ENCODE measurements at places on chromosomes 16 and 17. TPM values are rescaled to one million over a fixed set of nuclear protein-coding genes. Genes with fewer than 3 reads are reported as not detected.

DNA sequence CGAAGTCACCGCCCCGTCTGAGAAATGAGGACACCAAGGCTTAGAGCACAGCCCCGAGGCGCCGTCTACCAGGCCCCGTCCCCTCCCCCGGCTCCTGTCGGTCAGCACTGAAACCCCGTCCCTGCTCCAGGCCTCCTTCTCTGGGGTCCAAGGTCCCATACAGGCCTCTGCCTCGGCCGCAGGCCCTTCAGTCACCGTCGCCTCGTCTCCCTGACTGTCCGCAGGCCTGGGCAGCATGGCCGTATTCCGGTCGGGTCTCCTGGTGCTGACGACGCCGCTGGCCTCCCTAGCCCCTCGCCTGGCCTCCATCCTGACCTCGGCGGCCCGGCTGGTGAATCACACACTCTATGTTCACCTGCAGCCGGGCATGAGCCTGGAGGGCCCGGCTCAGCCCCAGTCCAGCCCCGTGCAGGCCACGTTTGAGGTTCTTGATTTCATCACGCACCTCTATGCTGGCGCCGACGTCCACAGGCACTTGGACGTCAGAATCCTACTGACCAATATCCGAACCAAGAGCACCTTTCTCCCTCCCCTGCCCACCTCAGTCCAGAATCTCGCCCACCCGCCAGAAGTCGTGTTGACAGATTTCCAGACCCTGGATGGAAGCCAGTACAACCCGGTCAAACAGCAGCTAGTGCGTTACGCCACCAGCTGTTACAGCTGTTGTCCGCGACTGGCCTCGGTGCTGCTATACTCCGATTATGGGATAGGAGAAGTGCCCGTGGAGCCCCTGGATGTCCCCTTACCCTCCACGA is 617 bp downstream of the COASY start:
- DNase-seq, result no peak

- DNase-seq, result no peak
Observed at GRCh38 chr17:79609673-79610645, 892 bp downstream of the RBFOX3 start.

DNA sequence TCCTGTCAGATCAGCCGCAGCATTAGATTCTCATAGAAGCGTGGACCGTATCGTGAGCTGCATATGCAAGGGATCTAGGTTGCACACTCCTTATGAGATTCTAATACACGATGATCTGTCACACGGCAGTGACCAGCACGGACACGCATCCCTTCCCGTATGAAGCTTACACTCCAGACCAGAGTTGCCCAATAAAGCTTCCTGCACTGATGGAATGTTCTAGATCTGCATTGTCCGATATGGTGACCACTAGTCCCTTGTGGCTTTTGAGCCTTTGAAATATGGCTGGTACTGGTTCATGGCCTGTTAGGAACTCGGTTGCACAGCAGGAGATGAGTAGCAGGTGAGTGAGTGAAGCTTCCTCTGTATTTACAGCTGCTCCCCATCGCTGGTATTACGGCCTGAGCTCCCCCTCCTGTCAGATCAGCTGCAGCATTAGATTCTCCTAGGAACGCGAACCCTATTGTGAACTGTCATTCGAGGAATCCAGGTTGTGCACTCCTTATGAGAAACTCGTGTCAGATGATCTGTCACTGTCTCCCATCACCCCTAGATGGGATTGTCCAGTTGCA is 49.8 kb upstream of the ZCCHC14 start:
- no peak for DNase-seq

DNA sequence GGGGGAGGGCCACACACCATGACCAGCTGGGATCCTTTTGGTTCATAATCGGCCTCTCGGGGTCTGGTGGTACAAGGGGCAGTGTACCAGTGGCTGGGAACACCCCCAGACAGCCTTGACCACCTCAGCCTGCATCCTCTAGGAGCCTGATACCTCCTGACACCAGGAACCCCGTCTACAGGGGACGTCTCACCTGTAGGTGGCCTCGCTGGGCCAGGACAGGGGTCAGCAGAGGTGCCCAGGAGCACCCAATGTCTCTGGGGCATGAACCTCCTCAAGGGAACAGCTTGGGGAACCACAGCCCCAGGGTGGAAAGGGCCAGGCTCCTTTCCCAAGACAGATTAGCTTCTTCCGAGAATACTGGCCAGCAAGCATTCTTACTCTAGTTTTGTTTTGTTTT is 2.5 kb upstream of the METRNL start:
- DNase-seq, result peak; percentile 58

DNA sequence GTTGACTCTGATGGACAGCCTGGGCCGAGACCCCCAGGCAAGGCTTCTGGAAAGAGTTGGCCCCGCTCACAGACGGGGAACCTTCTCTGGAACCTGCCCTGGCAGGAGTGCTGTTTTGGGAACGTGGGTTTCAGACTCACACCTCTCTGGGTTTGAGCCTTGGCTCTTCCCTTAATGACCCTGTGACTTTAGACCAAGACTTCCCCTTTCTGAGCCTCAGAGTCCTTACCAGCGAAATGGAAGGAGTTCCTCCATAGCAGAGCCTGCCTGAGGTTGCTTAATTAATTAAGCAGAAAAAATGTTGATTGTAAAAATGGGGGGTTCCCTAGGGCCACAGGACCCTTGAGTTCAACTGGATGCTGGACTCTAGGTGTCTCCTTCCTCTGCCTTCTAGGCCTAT is 408.2 kb downstream of the SEC14L1 start:
- no peak for DNase-seq

TBC1D3L gene
- total RNA-seq, result 7.0 TPM

DNA sequence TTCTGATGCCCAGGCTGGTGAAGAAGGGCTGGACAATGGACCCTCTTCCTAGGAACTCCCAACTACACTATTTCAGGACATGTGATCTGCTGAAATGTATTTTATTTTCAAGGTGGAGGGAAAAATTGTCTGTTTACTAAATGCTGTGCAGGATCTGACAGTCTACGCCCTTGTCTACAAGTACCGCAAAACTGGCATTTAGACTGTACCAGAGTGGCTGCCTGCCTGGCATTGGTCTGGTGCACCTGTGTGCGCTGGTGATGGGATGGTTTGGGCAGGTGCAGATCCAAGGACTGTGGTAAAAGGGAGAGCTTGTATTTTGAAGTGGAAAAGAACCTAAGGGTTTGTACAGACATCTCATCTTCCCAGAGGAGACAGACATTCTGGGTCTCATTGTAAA is 79.7 kb downstream of the AIPL1 start:
- DNase-seq, result no peak

SULT1A4 gene
- total RNA-seq, result 39.6 TPM

PYY gene
- total RNA-seq, result 141 TPM

GRCh38 chr17:7034955-7035590 is 742 bp upstream of the SLC16A13 start:
- DNase-seq, result no peak

GDPD3 gene
- 29.6 TPM for total RNA-seq

DNA sequence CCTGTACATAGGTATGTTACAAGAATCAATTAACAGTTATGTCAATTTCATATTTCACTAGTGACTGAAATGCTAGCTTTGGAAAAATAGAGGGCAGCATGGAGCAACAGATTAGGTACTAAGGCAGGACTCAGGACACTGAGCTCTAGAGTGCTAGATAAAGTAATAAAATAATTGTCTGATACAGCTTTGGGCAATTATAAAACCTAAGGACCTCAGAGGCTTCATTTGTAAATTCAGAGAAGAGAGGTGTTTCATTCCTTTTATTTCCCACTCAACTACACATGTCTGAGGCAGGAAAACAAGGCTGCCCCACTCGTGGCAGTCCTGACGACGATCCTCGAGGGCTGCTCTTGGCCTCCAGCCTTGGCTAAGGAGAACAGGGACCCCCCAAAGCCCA is 81.5 kb downstream of the CA4 start:
- DNase-seq, result no peak

- no peak for DNase-seq
Observed at GRCh38 chr17:36697903-36698530, 96.6 kb downstream of the MRM1 start.

GRCh38 chr16:67246756-67247191 is 507 bp downstream of the FHOD1 start:
- DNase-seq, result peak; percentile 95

DNA sequence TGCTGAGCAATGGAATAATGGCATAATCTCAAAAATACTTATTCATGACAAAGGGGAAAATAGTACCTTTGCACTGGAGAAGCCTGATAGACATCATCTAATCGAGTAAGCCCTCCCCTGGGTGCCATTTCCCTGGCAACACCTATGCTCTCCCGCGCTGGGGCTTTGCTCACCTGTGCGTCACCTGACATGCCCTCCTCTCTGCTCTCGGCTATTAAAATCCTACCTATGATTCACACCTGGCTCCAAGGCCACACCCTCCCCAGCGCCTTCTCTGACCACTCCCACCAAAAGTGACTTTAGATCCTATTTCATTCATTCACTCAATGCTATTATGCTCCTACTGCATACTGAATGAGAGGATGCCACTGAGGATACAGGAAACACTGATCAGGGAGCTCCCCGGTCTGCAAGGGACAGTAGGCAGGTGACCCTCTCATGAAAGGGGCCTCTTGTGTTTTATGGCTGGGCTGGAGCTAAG is 83.9 kb downstream of the NT5M start:
- peak; percentile 67 for DNase-seq

DNA sequence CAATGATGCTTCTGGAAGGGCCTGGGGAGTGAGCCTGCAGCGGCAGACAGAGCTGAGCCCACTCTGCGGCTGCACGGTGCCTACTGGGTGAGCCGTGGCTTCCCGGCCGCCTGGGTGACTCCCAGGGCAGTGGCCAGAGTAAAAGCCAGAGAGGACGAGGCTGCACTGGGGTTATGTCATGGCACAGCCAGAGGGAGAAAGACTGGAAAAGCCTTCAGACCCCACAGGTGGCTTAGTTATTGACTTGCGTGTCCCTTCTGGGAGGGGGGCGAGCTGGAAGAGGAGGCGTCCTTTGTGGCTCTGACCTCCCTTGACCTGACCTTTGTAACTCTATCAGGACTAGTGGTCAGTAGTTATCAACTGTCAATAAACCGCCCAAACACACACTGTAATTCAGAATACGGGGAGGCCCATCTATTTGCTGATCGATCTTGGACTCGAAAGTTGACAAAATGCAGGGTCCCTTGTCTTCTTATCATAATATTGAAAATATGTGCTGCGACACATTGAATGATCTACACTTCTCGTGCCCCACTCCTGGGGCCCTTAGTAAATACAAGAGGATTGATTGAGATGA is 385.9 kb upstream of the ZFHX3 start:
- DNase-seq, result no peak

GRCh38 chr16:87443016-87443415 is 49.8 kb downstream of the ZCCHC14 start:
- no peak for DNase-seq

FAM171A2 gene
- total RNA-seq, result 0.31 TPM

GRCh38 chr17:78534492-78535272 is 42.5 kb downstream of the DNAH17 start:
- no peak for DNase-seq

DNA sequence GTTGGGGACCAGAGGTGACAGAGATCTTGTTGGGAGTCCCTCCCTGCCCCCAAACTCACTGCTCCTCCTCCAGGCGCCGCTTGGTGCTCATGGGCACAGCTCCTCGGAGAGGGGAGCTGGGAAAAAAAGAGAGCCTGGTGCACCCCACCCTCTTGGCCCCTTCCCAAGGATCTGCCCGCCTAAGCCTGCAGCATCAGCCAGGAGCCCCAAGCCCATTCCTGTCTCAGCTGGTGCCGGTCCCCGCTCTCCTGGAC is 400 bp downstream of the HCFC1R1 start:
- peak; percentile 58 for DNase-seq

DNA sequence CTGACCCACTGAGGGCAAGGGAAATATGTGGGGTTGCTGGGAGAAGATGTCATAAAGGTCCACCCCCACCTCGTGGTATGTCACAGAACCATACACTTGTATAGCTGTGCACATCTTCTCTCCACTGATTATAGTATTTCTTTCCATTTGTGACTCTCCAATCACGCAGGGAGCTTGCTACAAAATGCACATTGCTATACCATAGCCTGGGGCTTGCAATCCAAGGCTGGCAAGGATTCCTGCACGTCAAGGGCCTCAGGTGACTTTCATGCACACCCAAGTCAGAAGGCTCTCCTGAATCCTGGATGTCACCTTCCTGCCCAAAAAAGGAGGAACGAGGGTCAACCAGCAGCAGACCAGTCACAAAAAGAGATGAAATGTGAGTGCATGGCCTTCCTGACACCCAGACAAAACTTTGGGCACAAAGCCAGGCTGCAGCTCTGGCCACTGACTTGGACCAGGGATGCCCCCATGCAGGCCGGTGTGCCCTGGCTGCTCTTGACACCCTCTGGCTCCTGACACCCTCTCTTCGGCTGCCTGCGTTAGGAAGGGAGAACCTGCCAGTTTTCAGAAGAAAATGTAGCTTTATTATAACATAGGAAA is 12.1 kb downstream of the TBC1D26 start:
- DNase-seq, result no peak

- DNase-seq, result no peak
Observed at GRCh38 chr17:57406131-57406980, 150.0 kb downstream of the MSI2 start.

DNA sequence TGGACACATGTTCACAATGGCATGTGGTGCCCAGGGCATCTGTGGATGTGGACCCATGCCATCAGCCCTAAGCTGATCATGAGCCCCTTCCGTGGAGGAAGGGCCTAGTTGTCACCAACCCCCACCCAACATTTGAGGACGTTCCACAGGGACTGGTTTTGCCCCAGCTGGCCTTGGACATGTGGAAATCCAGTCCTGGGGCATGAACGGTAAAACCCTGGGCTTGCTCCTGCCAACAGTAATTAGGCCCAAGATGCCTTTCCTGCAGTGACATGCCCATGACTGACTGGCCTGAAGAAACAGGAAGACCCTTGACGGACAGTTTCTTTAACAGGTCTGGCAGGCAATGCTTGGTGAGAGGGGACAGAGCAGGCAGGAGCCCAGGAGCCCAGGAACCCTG is 7.7 kb downstream of the TNS4 start:
- DNase-seq, result no peak

- no peak for DNase-seq
Observed at GRCh38 chr16:53599548-53599947, 96.5 kb upstream of the AKTIP start.

- DNase-seq, result no peak
Observed at GRCh38 chr16:20072874-20073202, 852 bp downstream of the GPR139 start.

CCL3 gene
- total RNA-seq, result 4.1 TPM

SLC38A7 gene
- total RNA-seq, result 9.4 TPM

TBC1D3E gene
- not detected for total RNA-seq

- DNase-seq, result no peak
Observed at GRCh38 chr17:34886831-34887230, 74.4 kb downstream of the CCT6B start.

PNMT gene
- 2.0 TPM for total RNA-seq

GRCh38 chr16:77729951-77730350 is 7.6 kb downstream of the NUDT7 start:
- DNase-seq, result no peak

DNA sequence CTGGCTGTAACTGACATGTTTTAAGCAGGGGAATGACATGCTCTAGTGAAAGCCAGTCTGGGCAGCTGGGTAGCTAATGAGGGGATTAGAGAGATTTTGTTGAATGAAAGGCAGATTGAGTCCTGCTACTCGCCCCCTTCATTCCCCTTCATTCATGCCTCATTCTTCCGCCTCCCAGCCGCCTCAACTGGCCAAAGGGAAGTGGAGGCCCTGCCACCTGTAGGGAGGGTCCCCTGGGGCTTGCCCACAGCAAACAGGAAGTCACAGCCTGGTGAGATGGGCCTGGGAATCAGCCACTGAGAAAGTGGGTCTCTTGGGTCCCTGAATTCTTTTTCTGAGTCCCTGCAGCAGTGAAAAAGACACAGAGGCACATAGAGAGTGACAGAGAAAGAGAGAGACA is 1.1 kb upstream of the CD19 start:
- DNase-seq, result peak; percentile 67

All from mucosa of descending colon (tissue), 3 donors.